ENCODE measurements at places on chromosomes 4 and X.

GRCh38 chr4:173051232-173051631 is 117.4 kb upstream of the GALNT7 start:
- DNase-seq: no peak

- no peak for DNase-seq
Measured at GRCh38 chrX:103817502-103817901, 14.6 kb downstream of the RAB9B start.

DNA sequence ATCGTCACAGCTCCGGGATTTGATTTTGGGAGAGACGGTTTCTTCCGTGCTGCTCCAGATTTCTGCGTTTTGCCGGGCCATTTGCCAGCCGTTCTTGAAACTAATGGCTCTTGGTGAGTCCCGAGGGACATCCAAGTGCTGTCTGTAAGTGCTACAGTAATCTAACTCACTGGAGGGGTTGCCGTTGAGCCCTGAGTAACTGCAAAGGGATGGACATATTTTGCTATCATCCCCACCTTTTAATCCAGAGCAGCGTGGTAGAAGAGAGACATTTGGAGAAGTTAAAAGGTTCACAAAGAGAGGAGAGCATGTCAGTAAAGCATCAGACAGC is 88.9 kb upstream of the PDLIM3 start:
- DNase-seq: no peak

- no peak for DNase-seq
Measured at GRCh38 chr4:89998469-89999011, 103.9 kb downstream of the MMRN1 start.

GRCh38 chr4:71907782-71908181 is 123.9 kb upstream of the GC start:
- DNase-seq: no peak

DNA sequence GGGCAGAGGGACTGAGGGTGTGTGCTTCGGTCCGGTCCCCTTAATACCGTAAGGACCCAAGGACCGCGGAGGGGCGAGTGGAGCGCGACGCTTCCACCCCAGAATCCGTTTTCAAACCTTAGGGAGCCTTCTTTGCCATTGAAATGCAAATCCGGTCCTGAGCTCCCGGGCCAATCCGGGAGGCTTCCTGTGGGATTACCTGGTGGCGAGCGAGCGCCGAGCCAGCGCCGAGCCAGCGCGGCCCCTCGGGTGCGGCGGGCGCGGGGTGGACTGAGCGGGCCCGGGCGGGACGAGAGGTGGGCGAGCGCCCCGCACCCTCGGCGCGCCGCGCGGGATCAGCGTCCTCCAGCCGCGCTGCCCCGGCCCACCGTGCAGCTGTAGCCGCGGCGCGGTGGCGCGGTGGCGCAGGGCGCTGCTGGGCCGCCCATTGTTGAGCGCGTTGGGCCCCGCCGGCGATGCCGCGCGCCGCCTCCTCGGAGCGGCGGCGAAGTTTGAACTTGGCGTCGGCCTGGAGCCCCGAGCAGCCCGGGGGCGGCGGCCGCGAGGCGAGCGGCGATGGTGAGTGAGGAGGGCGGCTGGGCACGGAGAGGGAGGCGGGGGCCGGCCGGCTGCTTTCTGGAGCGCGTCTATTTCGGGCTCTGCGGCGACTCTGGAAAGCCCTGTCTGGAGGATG is 208.7 kb downstream of the SOWAHB start:
- DNase-seq: no peak

DNA sequence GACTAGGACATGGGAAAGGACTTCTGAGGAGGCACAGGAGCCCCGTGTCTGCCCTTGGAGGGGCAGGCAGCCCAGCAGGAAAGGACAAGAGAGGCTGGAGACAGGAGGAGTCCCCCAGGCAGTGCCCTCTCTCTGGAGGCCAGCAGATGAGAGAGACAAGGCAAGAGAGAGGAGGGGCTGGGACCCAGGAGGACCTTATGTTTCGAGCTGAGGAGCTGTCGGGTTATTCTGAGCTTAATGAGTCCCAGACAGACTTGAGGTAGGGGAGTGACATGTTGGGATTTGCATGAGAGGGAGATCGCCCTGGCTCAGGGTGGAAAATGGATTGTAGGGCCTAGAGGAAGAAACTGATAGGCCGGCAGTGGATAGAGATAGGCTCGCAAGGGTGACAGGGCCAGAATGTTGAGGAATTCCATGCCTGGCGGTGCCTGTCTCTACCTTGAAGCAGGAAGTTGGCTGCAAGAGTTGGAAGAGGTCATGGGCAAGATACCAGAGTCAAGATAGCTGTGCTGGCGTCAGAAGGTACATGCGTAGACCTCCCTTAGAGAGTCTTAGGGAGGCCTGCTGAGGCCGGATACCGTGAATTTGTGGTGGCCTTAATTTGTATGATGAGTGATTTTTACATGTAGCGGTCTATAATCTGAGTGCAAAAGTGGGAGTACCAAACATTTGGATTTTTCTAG is 19.4 kb downstream of the STOX2 start:
- no peak for DNase-seq

DNA sequence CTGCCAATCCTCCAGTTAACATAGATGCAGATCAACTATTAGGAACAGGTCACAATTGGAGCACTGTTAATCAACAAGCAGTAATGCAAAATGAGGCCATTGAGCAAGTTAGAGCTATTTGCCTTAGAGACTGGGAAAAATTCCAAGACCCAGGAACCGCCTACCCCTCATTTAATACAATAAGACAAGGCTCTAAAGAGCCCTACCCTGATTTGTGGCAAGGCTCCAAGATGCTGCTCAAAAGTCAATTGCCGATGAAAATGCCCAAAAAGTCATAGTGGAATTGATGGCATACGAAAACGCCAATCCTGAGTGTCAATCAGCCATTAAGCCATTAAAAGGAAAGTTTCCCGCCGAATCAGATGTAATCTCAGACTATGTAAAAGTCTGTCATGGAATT is 20.5 kb upstream of the TRIM61 start:
- peak; percentile 61 for DNase-seq

DNA sequence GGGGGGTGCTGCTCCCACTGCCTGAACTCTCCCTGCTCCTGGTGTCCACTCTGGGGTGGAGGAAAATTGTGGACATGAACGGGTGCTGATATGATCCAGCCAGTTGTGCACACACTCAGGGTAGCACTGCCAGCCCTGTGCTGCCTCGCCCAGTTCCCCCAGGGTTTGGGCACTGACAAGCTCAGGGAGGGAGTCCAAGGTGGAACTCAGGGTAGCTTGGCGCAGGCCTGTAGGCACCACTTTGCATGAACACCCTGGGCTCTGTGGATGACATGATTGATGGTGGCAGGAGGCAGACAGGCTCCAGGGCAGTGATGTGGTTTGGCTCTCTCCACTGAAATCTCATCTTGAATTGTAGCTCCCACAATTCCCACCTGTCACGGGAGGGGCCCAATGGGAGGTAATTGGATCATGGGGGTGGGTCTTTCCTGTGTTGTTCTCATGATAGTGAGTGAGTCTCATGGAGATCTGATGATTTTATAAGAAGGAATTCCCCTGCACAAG is 572.0 kb upstream of the PABPC4L start:
- DNase-seq: no peak

GRCh38 chr4:188336891-188337290 is 197.7 kb downstream of the TRIML1 start:
- no peak for DNase-seq

All from nucleus accumbens (tissue), 56 donors.